ENCODE measurements at places on chromosomes 4 and X.

- DNase-seq, result no peak
Measured at GRCh38 chr4:96173756-96174155, 333.9 kb downstream of the PDHA2 start.

GRCh38 chr4:92303621-92304027 lies at the start of gene GRID2:
TSS of gene GRID2 (plus strand) at chr4:92303966.
- no peak for DNase-seq

GRCh38 chrX:46820391-46821100 lies 16.3 kb upstream of the RP2 start:
- DNase-seq, result no peak

DNA sequence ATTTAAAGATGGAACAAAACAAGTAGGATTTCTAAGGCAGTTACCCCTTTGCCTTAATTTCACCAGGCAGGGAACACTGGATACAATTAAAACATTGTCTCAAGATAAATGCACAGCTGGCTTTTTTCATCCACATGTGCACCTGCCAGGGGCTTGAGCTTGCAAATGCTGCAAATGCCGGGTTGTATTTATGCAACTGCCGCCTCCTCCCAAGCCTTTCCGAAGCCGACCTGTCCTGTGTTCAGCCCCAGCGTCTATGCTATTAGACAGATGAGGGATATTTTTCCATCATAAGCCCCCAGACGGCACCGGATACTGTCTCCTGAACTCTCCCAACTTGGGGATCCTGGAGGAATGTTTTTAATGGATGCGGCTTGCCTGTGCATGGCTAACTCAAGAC lies 251.6 kb downstream of the CRLF2 start:
- DNase-seq, result no peak

- peak; percentile 37 for DNase-seq
Measured at GRCh38 chrX:153984351-153985178, 12.0 kb downstream of the TMEM187 start.

DNA sequence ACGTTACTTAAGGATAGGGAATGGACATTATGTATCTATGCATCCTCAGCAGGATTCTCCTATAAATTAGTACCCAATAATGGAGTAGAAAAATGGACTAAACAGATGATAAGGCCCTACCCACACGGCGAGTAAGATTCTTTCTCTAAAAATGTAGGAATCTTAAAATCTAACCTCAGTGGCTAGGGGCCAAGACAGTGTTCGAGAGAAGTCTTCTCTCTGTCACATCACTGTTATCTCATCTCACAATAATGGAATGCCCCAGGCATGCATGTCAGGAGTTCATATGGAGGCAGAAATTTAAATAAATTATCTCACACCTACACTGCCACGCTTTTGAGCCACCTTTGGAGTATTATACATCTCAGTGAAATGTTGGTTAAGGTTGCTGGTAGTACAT lies 132.9 kb downstream of the LDB2 start:
- DNase-seq, result no peak

DNA sequence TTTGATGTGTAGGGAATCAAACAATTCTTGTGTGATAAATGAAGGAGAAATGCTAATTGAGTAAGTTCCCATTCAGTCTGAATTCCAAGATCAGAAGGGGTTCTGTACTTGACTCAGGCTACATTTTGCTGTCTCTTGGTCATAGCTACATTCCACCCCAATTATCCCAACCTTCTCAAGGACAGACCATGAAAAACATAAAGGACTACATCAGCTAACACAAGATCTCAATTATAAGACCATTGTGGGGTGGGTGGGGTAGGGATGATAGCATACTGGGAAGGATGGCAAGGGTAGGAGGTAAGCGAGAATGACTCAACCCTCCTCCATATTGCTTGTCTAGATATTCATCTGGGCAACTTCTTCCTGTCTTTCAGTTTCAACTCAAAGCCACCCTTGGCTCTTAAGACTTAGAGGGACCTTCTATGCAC lies 87.4 kb upstream of the ETNPPL start:
- no peak for DNase-seq

DNA sequence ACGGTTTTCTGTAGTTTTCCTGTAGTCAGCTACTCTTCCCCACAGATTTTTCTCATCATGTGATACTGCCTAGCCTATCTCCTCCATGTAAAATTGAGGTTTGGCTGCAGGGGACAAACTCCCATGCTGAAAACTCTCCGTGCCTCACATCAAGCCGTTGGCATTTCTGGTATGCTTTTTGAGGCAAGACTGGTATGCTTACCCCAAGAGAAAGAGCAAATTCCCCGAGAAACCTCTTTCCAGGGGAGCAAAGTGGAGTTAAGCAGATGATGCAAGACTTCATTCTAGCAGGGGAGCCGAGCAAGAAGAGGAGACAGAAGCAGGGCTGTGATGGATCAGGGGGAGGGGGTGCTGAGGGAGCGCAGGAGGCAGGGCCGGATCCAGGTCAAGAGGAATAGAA lies 4.8 kb downstream of the SOWAHD start:
- no peak for DNase-seq

GRCh38 chr4:146255463-146255862 lies 41.1 kb downstream of the REELD1 start:
- DNase-seq, result no peak

DNA sequence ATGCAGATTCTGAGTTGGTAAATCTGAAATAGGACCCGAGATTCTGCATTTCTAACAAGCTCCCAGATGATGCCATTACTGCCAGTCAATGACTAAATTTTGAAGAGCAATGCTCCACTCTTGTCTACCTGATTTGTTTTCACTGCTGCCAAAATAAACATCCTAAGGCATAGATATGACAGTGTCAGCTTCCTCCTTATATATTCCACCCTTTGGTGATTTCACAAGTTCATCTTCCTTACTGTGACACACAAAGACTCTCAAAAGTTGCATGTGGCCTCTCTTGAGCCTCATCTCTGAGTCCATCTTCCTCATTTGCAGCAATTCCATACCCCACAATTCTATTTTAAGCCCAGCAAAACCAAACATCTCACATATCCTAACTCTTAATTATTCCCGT lies 110.9 kb downstream of the FBXW7 start:
- no peak for DNase-seq

GRCh38 chr4:112938461-112939058 lies 110.9 kb upstream of the ANK2 start:
- DNase-seq, result no peak

DNA sequence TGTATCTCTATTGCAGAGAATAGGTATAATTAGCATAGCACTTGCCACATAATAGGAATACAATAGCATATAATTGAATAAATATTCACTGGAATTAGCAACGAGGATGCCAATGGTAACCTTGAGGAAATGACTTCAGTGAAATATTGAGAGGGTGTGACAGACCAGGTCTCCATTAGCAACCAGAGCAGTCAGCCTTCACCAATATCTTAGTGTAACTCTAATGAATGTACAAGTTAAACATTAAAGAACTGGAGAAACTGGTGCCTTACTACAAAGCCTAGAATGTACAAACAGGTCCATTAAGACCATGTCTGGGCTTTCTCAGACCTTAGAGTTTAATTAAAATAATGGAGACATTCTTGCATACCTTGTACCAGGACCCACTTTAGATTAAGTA lies 143.0 kb downstream of the MAGEB17 start:
- DNase-seq, result no peak

DNA sequence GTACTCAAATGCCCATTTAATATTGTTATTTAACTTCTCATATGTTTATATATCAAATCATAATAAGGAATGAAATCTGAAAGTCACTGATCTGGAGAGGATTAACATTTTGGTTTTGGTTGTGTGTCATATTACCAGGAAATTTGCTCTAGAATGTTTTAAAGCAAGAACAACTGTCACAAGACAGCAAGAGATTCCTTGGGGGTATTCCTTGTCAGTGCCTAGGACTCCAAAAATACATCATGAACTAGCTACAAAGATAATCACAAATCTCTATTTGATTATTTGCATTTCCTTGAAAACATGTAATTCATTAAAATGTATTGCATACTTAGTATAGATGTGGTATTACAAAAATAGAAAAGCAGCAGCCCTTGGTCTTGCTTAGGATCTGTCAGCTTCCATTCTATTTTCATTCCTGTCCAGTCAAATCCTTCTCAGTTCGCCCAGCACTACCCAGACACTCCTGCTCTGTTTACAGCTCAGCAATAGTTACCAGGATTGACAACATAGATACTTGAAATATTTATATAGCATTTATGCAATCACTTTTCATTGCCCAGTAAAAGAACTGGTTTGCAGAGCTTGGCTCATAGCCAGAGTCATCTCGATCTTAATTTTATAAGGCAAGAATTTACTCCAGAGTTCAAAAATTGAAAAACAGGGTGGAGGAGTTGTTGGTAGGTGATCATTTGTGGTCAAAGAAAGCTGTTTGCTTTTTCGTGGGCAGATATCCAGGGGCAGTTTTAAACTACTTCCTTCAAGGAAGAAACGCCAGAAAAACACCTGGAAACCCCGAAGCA lies 9.2 kb upstream of the BMP3 start:
- no peak for DNase-seq

DNA sequence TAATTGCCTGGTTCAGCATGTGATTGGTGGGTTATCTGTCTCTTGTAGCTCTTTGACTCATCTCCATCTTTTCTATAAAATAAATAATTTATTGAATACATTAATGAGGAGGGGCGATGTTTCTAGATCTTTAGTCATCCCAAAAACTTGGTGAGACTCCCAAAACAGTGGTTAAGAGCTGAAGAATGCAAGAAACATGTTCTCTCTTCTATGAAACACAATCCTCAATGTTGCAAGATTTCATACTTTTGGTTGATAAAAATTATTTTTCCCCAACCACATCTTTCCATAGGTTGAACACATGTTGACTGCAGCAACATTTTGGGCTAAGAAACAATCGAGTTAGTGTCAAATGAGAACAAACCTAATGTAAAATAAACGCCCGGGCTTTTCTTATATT lies 1.2 kb upstream of the TMEM47 start:
- no peak for DNase-seq

GRCh38 chr4:111797455-111798163 lies 347.6 kb upstream of the FAM241A start:
- no peak for DNase-seq

DNA sequence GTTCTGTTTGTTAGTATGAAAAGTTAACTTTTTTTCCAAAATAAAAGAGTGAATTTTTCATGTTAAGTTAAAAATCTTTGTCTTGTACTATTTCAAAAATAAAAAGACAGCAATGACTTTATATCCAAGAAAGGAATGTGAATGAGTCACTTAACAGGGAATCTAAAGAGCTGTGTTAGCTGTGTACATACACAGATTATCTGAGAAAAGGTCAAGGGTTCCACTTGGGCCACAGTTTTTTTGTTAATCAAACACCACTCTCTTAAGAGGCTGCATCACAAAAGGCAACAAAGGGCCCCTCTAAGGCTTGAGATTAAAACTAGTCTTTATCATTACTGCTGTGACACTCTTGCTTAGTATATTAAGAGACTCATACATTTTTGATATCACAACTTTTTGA lies 82.1 kb downstream of the FIP1L1 start:
- no peak for DNase-seq

- DNase-seq, result no peak
Measured at GRCh38 chr4:171025776-171026175, 787.4 kb upstream of the GALNTL6 start.

DNA sequence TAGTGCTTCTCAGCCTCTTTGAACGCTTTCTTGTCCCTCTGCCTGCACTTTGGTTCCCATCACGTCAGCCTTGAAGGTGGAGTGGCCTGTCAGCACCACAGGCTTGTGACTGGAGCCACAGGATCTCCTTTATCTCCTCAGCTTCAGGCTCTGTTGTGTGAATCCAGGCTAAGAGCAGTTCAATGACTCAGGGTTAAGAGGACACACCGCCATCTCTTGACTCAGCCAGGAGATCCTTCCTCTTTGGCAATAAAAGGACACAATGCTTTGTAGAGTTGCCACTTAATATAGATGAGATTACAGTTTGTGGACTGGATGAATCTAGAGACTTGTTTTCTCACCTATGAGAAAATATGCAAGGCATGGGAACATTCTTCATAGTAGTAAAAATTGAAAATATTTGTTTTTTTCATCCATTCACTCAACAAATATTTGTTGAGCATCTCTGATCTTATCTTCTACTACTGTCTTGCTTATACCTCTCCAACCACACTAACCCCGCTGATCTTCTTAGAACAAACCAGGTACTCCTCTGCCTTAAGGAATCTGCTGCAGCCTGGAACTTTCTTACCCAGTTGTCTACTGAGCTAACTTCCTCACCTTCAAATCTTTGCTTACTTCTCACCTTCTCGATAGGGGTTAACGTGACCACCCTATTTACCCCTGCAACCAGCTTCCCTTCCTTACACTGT lies 62.3 kb downstream of the UCHL1 start:
- no peak for DNase-seq

DNA sequence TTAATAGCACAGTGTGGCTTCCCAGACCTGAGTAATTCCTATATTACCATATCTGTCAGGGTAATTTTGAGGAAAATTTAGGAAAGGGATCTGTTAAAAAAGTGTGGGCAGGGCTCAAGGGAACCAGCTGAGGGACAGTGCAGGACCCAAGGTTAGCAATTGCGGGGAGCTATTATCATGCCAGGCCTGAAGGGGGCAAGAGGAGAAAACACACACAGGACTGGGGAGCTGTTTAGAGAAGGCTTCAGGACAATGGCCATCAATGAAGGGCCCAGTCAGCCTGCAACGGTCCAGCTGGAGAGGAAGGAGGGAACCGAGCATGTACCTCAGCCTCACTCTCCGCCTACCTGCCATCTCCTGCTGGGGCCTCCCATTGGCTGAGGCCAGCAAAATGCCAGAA lies 19.0 kb upstream of the NHS start:
- DNase-seq, result no peak

- no peak for DNase-seq
Measured at GRCh38 chr4:165403637-165404036, 24.8 kb downstream of the CPE start.

- no peak for DNase-seq
Measured at GRCh38 chr4:184818216-184818564, 7.6 kb downstream of the ACSL1 start.

DNA sequence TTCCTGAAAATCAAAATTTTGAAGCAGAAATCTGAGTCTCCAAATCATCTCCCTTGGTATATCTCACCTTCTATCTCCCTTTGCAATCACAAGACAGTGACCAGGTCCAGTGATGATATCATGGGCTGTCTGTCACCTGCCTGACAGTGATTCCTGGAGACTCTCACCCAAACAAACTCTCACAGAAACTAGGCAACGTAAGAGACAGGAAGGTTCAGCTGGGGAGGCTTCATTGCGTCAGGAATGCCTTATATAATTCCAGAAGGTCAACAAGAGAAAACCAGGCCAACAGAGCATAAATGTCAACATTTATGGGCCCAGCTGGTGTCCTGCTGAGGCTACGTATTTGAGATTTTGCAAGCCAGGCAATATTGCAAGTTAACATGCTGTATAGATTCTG lies 412.7 kb downstream of the KCNIP4 start:
- DNase-seq, result no peak

GRCh38 chrX:152632445-152633097 lies 5.1 kb upstream of the GABRQ start:
- DNase-seq, result peak; percentile 7

Data from stimulated activated CD4-positive, alpha-beta T cell treated with anti-CD3 and anti-CD28 coated beads, Interleukin-4, amount 100 ng/mL, for 48 hours (primary cell).